AG08395 (cell line): ENCODE measurements at places on chromosomes 11 and 22.

DNA sequence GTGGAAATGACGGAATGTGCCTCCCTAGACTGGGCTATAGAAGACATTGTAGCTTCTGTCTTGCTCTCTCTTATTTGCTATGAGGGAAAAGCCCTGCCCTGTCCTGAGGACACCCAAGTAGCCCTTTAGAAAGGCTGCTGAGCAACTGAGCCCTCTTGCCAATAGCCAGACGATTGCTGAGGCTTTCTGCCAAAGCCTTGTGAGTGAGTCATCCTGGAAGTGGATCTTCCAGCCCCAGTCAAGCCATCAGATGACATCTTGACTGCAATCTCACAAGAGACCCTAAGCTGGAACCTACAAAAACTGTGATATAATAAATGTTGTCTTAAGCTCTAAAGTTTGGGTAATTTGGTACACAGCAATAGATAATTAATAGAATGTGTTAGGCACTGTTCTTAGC lies 3.9 kb upstream of the TRAF6 start:
- no peak for DNase-seq

DNA sequence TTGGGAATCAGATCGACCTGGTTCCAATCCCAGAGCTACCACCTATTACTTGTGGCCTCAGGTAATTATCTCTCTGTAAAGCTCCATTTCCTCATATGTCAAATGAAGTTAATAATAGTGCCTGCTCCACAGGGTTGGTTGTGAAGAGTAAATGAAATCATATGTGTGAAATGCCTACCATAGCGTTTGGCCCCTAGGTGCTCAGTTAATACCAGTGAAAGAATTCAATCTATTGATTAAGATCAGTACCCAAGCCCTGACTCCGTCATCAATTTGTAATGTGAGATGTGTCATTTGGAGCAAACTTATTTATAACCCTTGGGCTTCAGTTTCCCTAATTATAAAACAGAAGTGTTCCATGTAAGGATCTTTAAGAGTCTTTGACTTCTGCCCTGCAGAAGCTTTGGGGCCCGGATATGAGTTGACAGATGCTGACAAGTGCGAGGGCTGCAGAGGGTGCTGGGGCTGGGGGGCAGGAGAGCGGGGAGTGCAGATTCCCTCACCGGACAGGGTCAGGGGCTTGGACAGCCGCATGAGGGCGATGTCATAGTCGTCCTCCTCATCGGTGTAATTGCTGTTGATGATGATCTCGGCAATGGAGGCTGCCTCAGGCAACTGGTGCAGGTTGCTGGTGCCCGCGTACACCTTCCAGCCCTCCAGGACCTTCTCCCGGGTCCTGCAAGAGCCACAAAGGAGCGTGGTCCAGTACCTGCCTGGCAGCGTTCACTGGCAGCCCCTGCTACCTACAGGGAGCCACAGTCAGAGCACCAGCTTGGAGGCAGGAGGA lies 20.9 kb downstream of the TMPRSS13 start:
- no peak for DNase-seq

- no peak for DNase-seq
These were observed 47.9 kb upstream of the RFPL3 start for GRCh38 chr22:32309585-32310251.

- DNase-seq, result no peak
These were observed 81.9 kb upstream of the PGR start for GRCh38 chr11:101211407-101211975.

DNA sequence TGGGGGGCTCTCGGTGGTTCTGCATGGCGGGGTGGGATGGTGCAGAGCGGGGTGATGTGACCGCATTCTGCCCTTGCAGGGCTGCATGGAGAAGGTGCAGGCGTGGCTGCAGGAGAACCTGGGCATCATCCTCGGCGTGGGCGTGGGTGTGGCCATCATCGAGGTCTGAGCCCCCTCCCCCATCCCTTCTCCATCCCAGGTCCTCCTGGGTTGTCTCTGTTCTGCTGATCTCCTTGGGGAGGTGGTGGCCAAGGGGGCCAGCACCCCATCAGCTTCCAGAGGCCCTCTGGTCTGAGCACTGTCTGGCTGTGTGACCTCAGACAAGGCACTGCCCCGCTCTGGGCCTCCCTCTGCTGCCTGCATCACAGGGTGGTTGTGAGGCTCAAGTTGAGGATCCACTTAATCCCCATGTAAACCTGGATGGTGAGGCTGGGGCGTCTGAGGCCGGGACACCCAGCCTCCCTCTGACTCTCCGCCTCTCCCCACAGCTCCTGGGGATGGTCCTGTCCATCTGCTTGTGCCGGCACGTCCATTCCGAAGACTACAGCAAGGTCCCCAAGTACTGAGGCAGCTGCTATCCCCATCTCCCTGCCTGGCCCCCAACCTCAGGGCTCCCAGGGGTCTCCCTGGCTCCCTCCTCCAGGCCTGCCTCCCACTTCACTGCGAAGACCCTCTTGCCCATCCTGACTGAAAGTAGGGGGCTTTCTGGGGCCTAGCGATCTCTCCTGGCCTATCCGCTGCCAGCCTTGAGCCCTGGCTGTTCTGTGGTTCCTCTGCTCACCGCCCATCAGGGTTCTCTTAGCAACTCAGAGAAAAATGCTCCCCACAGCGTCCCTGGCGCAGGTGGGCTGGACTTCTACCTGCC lies 53.3 kb downstream of the CD82 start:
- DNase-seq, result no peak

GRCh38 chr11:122201106-122201505 lies 85.1 kb upstream of the BLID start:
- no peak for DNase-seq

- no peak for DNase-seq
These were observed 130.9 kb downstream of the UVRAG start for GRCh38 chr11:75945947-75946346.

GRCh38 chr22:46513908-46514550 lies 23.4 kb downstream of the CELSR1 start:
- DNase-seq, result no peak

- no peak for DNase-seq
These were observed 816.8 kb downstream of the BRD1 start for GRCh38 chr22:49010901-49011300.

DNA sequence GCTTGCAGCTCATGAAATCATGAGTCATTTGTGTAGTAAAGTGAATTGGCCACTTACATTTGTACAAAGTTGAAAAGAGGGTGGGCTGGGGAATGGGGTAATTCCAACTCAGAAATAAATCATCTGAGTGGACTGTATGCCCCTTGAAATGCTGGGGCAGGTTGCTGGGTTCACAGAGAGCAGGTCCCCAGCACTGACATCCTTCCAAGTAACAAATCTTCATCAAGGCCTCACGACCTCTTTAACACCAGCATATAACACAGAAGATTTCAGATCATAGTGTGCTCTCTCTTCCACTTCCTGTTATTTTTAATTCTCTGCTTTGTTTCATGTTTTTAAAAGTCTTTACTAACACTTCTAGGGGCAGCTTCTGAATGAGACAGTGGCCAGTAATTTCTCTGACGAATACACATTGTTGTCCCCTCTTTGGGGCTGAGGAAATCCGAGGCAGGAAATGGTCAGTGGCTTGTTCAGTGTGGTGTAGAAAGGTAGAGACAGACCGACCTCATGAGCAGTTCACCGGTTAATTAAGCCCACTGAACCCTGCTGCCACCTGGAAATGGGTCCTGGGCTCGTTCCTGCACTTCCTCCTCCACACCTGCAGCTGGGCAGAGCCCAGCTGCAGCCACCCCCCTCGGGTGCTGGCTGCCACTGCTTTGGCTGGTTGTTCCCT lies 127.7 kb downstream of the MAML2 start:
- DNase-seq, result no peak

- DNase-seq, result peak; percentile 57
These were observed 58.4 kb upstream of the NUP50 start for GRCh38 chr22:45105281-45105702.

- no peak for DNase-seq
These were observed 384.5 kb upstream of the KIRREL3 start for GRCh38 chr11:127385071-127385470.

GRCh38 chr22:36714110-36714509 lies 10.6 kb upstream of the CACNG2 start:
- no peak for DNase-seq

- no peak for DNase-seq
These were observed 3.3 kb downstream of the POU2F3 start for GRCh38 chr11:120243221-120243620.
